ENCODE measurements at places on chromosomes 4 and X.

- no peak for DNase-seq
Measured at GRCh38 chrX:97763391-97763790, 879.7 kb downstream of the RPA4 start.

DNA sequence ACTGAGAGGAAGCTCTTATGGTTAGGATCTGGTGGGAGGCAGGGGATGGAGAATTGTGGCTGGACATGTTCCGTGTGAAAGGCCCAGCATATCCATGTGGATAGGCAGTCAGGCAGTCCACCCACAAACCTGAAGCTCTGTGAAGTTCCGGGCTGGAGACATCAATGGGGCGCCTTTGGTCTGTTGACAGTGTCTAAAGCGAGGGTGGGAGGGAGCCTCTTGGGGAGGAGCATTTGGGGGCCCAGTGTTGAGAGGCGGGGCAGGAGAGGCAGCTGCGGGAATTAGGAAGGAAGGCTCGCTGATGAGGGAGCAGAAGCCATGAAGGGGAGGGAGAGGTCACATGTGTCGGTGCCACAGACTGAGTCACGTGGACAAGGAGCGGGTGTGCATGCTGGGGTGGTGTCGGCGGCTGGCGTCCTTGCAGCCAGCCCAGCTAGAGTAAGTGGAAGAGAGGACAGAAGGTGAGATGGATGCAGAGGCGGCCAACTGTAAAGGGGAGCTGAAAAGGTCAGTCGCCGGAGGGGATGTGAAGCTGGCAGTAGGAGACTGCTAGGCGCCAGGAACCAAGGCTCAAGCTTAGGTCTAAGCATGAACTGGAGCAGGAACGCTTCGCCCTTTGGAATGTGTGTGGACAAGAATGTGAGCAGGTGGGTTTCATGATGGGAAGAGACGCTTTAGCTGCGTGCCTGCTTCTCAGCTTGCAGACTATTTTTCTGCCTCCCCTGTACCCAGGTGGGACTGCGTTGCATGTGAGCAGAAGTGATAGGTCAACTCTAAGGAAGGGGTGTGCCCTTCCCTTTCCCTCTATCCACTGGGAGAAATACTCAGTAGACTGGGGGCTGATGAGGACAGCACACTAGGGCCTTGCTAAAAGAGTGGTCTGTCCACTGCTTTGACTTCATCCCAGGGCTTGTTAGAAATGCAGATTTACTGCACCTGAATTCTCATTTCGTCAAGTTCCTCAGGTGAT, 44.0 kb upstream of the TLR2 start:
- no peak for DNase-seq

GRCh38 chrX:17520016-17520615, 145.1 kb downstream of the NHS start:
- no peak for DNase-seq

DNA sequence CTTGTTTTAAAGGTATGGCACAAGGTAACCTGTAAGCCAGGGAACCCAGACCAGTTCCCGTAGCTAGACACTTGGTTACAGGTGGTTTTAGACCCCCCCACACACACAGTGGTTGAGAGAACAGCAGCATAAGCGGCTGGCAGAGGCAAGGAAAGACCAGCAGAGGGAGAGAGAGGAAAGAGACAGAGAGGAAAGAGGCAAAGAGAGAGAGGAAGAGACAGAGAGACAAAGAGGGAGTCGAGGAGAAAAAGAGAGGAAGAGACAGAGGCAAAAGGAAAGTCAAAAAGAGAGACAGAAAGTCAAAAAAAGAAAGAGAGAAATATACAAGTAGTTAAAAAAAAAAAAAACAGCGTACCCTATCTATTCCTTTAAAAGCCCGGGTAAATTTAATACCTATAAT, 19.5 kb upstream of the PCSK1N start:
- DNase-seq: no peak

DNA sequence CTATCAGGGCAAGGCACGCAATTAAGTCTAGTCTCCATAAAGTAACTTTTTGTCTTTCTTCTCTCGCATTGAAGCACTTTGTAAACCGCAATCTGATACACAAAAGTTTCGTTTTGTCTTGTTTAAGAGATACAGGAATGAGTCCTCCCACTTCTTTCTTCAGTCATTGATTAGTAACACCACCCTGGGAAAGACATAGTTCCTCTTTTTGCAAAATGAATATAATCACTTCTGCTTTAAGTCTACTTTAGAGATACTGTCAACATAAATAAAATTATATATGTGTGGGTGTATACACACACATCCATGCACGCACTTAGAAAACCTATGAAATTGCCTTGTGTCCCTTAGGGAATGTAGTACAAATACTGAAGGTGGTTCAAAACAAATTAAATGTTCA, 11.7 kb downstream of the COQ2 start:
- no peak for DNase-seq

DNA sequence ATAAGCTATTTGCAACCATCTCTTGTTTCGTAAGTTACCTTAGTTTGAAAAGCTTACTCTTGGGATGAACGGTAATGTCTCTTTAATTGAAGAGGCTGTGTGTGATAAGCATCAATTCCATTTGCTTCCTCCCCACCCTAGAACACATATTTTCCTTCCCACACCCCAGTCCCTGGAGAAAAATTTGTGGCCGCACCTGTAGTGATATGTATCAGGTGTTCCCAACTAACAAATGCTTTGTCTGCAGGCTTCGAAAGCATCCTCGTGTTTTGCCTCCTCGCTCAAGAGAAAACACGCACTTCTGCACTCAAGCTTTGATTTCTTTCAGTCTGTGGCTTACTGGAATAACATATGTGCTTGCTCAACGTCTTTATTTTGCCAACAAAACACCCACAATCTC, 143.8 kb upstream of the OTUD4 start:
- no peak for DNase-seq

GRCh38 chrX:38516196-38516774, 45.1 kb upstream of the TSPAN7 start:
- DNase-seq: no peak

Data from brain microvascular endothelial cell (primary cell).